ENCODE measurements at places on chromosomes 1 and 21.

GRCh38 chr1:27285274-27285660 is 36.7 kb upstream of the TMEM222 start:
- DNase-seq = no peak

DNA sequence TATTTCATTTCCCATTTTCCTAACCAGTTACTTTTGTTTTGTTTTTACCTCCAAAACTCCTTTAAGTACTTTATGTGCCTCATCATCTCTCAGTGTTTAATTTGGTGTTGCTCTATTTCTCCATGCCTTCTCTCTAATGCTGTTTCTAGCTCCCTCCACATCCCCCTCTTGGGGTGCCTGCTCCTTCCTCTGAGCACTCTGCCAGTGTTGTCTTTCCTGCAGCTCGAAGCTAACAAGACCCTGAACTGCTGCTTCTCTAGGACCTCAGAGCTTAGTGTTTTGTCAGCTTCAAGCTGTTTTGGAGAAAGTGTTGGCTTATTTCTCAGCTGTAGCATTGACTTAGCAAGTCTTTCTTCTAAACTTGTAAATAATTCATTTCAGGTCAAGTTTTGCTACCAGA is 290.6 kb downstream of the DPYD start:
- DNase-seq = no peak

DNA sequence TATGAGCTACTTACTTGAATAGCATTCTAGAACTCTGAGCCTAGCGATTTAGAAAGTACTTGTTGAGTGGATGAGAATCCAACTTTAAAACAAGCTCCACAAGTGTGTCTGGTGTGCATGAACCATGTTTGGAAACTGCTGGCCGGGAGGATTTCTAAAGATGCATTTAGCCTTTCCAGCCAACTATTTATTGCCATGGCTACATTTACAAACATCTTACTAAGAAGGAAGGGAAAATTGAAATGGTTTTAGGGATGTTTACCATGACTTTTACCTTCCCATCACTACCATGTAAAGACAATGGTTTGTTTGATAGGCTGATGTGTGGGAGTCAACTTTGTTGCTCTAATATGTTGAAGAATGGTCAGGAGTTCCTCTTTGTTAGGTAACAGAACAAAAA is 37.7 kb upstream of the ARHGAP29 start:
- no peak for DNase-seq

GRCh38 chr1:39379187-39379586 is 112.2 kb upstream of the BMP8A start:
- no peak for DNase-seq

DNA sequence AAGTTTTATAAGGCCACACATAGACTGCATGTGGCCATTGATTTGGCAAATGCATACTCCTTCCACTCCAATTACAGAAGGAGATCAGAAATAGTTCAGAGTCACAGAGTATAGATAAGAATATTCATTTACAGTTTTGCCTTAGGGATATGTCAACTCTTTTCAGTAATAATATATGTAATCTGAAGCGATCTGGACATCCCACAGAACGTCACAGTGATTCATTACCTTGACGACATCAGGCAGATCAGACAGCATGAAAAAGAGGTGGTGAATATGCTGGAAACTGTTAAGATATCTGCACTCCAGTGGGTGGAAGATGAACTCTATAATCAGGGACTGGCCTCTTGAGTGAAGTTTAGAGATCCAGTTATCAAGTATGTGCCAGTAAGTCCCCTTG is 240.4 kb downstream of the DPYD start:
- DNase-seq = no peak

GRCh38 chr1:153705484-153705883 is 22.4 kb upstream of the INTS3 start:
- DNase-seq = no peak

DNA sequence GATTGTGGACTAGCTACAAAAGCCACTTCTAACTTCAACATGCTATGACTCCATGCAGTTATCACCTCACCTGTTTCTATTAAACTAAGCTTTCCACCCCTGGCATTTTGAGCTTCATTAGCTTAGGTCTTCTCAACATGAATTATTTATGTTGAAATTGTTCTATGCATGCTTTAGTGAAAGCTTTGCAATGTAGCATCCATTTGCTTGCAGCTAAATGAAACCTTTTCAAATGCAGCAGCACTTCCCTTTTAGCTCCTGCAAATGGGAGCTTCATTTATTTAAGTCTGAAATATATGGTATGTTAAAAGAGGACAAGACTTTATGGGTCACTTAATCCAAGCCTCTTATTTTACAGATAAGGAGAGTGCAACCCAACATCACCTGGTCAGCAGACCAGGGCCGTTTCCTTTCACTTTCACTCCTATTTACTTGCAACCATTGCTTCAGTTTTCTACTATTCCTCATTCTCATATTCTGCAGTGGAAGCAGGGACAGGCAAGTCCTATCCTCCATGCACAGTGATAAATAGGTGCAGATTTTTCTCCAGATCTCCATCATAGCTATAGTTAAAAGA is 56.4 kb upstream of the SAMSN1 start:
- DNase-seq = no peak

- no peak for DNase-seq
Observed at GRCh38 chr1:238409932-238410331, 519.2 kb upstream of the ZP4 start.

- DNase-seq = no peak
Observed at GRCh38 chr1:230189824-230190223, 122.8 kb downstream of the GALNT2 start.

- DNase-seq = no peak
Observed at GRCh38 chr1:159756397-159756796, 24.4 kb upstream of the DUSP23 start.

DNA sequence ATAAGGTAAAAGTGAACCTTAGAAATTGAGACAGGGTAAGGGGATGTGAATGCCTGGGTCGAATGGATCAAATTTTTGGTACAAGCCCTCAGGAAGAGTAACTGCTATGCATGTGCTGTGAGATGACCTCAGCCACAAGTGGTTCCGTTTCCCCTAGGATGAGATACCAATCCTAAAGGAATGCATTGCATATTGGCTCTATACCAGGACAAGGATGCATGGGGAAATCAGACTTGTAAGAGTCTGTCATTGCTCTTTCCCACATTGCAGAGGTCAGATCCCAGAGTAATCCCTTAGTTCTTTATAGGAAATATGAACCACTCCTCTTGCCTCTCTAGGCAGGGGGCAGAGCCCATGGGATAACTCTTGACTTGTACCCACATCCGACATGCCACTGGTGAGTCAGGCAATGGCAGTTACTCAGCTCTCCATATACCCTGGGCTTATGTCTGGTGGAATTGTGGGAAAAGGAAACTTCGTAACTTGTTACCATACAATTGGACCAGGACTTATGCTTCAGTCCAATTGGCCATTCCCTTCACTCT is 428.3 kb upstream of the ZRANB2 start:
- DNase-seq = no peak

GRCh38 chr1:195981448-195982139 is 626.6 kb downstream of the KCNT2 start:
- DNase-seq = peak; percentile 37

- DNase-seq = peak; percentile 2
Observed at GRCh38 chr1:71488555-71489252, 407.9 kb upstream of the ZRANB2 start.

- DNase-seq = no peak
Observed at GRCh38 chr1:150703427-150703826, 6.5 kb upstream of the GOLPH3L start.

DNA sequence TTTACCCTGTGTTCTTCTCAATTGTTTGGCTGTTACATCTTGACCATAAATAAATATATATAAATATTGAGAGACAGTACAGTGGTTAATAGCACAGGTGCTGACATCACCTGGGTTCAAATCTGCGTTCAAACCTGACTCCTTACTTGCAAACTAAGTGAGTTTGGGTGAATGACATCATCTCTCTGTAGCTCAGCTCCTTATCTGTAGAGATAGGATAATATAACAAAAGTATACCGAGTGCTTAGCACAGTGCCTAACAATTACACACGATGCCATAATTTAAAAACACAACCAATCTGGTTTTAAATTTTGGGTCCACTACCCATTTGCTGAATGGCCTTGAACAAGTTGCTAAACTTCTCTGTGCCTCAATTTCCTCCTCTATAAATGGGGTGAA is 86.6 kb downstream of the RRAGC start:
- no peak for DNase-seq

DNA sequence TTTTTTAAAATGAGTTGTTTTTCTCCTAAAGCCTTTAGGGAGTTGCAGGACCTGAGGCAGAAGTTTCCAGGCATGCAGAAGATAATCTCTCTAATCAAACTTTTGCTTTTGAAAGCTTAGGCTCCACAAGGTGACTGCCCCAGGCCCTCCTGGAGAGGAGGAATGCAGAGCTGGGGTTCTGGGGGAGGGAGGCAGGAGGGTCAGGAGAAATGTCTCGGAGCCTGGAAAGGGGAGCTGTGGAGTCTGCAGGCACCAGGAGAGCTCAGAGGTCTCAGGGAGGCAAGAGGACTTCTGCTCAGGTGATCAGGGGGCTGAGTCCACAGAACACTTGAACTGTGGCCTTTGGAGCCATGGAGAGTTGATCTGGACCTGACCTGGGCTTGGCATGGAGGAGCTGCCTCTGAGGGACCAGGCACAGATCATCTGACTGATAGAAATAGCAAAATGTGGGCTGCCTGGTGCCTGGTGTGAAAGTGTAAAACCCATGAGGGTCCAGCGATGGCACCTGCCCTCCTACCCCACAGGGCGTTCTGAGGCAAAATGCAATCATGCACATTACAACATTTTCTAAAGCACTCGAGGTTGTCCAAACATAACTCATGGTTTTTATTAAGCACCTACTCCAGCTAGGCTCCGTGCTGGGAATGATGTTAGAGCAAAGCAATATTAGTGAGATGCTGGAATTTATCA is 10.0 kb upstream of the ABCG1 start:
- DNase-seq = no peak

DNA sequence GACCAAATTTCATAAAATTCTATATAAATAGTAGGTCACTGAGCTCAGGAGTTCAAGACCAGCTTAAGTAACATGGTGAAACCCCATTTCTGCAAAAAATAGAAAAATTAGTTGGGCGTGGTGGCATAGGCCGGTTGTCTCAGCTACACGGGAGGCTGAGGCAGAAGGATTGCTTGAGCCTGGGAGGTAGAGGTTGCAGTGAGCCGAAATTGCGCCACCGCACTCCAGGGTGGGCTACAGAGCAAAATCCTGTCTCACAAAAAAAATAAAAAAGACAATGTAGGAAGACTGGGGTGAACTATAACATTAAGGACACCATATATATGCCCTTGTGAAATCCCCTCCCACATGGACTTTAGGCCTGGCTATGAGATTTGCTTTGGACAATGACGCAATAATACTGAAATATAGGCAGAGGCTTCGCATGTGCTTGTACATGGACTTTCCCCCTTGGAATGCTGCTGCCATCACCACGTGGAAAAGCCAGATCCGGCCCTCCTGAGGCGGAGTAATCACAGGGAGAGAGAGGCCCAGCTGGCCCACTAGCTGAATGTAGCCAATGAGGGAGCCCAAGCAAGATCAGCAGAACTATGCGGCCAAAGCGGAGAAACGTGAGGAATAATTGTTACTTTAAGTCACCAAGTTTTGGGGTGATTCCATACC is 13.1 kb upstream of the USP1 start:
- DNase-seq = no peak

DNA sequence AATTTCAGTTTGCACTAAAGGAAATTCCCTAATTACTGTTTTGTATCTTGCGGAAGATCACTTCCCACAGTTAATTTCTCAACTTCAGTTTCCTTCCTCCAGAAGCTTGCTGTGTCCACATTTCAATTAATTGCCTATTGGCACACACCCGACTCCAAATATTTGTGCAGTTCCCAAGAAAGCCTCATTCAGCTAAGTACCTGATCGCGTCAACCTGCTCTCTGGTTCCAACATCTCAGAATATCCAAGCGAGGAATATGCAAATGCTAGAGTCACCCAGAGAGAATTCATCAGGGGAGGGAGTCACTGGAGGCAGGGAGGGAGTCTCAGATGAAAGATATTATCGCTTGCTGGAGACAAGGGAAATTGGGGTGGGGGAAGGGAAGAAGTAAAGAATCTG is 351.3 kb downstream of the RRAGC start:
- no peak for DNase-seq

GRCh38 chr1:54172614-54173599 is 20.1 kb upstream of the CDCP2 start:
- DNase-seq = no peak

GRCh38 chr1:204142032-204142974 is 9.5 kb downstream of the ETNK2 start:
- no peak for DNase-seq

DNA sequence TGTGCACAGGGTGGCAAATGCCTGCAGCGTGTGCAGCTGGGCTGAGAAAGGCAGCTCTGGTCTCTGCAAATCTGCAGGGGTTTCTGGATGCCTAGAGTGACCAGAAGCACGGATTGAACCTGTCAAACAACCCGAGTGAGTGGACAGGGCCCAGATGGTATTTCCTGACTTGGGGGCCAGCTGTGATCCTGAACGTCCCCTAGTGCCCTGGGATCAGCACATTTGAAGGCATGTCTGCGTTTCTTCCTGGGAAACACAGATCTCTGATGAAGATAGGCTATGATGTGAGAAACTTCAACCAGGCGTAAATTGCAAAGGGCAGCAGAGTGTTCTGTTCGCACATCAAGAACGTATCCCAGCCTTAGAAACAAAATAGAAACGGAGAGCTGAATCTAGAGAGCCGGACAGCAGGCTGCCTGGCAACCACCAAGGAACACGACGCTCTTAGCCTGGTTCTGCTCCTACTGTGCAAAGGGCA is 163.1 kb downstream of the KCNJ6 start:
- no peak for DNase-seq

DNA sequence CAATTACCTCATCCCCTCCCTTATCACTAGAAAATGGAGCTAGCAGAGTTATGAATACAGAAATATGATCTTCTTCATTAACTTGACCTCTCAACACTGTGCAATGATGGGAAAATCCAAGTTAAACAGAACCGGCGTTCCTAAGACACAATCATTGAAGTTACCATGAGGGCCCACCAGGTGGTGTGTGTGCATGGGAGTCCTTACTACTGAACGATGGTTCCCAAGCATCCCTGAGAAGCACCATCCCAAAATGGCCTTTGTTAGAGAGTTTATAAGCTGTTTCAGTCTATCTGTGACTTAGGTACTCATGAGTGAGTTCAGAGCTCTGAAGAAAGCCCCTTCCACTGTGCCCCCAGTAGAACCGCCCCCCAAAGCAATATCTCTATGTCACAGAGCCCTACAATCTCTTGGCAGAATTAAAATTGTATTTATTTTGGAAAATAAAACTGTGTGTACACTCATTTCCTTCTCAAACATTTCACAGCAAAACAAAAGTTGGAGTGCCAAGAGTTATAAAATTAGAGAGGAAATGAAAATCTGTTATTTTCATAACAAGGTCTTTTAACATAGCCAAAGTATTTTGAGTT is 56.8 kb downstream of the PLD5 start:
- DNase-seq = no peak

GRCh38 chr21:38733972-38734546 is 71.7 kb upstream of the ETS2 start:
- no peak for DNase-seq

DNA sequence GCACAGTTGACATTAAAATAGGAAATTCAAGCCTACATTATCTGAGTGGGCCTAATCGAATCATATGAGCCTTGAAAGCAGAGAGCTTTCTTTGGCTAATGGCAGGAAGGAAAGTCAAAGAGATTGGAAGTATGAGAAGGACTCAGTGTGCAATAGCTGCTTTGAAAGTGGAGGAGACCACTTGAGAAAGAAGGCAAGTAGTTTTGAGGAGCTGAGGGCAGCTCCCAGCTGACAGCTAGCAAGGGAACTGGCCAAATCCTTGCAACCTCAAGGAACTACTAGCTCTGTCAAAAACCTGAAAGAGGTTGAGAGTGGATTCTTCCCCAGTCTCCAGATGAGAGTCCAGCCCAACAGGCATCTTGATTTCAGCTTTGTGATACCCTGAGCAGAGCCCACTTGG is 149.0 kb upstream of the CACYBP start:
- DNase-seq = no peak

- no peak for DNase-seq
Observed at GRCh38 chr1:225879521-225880221, 2.5 kb downstream of the TMEM63A start.

Measured in epithelial cell of prostate (primary cell).